ENCODE measurements at places on chromosomes 3 and 15. TPM values are rescaled to one million over a fixed set of nuclear protein-coding genes. Genes with fewer than 3 reads are reported as not detected.

ILDR1 gene
- not detected for total RNA-seq

- DNase-seq: no peak
These were observed 135.1 kb downstream of the TBL1XR1 start for GRCh38 chr3:177062052-177062732.

DNA sequence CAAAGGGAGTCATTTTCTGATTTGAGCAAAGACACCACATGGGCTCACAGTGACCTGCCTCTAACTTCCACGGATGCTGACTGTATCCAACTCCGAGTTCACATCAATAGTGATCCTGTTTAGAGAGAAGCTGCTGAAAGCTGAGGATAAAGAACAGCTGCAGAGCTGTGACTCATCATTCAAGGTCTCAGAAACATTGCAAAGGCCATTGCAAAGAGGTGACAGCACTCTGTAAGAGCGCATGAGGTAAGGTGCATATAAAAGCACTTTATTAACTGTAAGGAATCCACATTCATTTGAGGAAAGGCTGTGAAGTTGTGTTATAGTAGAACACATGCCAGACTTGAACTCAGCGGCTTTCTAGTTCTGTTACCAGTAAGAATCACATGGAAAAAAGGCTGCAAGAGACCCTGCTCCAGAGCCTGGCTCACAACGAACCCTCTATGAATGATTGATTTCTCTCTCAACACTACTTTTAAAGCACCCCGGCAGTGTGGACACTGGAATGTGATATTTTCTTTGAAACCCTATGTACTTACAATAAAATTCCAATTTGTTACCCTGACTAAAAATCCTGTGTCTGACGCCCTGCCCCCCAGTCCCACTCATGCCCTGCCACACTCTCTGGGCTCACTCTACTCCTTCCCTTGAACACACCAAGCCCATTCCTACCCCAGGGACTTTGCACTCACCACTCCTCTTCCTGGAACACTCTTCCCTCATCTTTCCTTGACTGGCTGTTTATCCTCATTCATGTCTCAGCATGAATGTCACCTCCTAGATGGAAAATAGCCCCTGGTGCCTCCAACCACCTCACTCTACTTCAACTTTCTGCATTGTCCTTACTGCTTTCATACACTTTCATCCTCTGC is 111.2 kb downstream of the LSM3 start:
- no peak for DNase-seq

DNA sequence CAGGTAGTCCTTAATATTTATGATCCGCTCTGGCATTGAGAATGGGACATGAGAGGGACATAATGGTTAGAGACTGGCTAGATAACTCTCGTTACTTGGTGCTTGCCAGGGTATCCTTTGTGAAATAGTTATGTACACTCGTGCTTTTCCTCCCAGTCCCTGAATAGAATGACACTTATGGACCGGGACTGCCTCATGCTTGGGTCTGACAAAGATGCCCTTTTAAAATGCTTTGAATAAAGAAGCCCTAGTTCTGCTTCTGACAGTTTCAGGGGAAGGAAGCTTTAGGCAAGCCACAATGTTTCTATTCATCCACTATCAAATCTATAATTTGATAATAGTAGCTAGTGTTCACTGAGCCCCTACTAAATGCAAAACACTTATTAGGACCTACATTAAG is 29.4 kb downstream of the POLR2M start:
- no peak for DNase-seq

GRCh38 chr15:67241132-67241855 is 13.2 kb downstream of the AAGAB start:
- DNase-seq: no peak

- no peak for DNase-seq
These were observed 92.7 kb upstream of the OCA2 start for GRCh38 chr15:28191832-28192231.

- no peak for DNase-seq
These were observed 1153.7 kb downstream of the SI start for GRCh38 chr3:163924600-163924999.

- no peak for DNase-seq
These were observed 335.2 kb upstream of the CTDSPL start for GRCh38 chr3:37526511-37526910.

GRCh38 chr15:48325400-48325799 is 5.8 kb upstream of the DUT start:
- DNase-seq: no peak

GRCh38 chr15:78739996-78740903 is 71.0 kb downstream of the ADAMTS7 start:
- peak; percentile 31 for DNase-seq

Data from activated T-cell treated with anti-CD3 and anti-CD28 coated beads, Interleukin-2, amount 50 U/mL, for 4 hours (primary cell).